ENCODE measurements at places on chromosomes 12 and 14. TPM values are rescaled to one million over a fixed set of nuclear protein-coding genes. Genes with fewer than 3 reads are reported as not detected.

The ARHGAP9 gene
- 171 TPM for total RNA-seq

The MANSC4 gene
- not detected for total RNA-seq

The ANO4 gene
- not detected for total RNA-seq

The GDF11 gene
- total RNA-seq, result 7.2 TPM

The DDN gene
- total RNA-seq, result 0.23 TPM

The RNASE3 gene
- total RNA-seq, result not detected

The PRR4 gene
- total RNA-seq, result 0.98 TPM

DNA sequence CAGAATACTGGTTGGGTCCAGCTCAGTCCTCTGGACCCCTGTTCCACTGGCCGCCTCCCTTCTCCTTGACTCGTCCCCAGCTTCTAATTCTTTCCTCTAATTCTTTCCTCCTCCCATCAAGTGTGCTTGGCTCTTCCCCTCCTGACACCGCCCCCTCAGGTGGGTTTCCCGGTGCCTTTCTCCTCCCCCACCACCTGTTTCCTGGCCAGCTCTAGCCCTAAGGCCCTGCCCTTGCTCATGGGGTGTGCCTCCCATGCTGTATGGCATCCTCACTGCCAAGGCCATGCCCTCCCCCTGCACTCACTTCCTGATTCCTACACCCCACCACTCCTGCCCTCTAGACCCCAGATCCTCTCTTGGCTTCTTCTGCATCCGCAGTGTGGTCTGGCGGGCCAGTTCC, 12.1 kb upstream of the EML1 start:
- H3K36me3 ChIP-seq, result no peaks in the 10 kb centered on the region
- no peak overlapping the region for H3K27ac ChIP-seq
- H3K4me1 ChIP-seq, result no peaks in the 10 kb centered on the region
- no peak for DNase-seq
- H3K4me3 ChIP-seq, result no peak overlapping the region
- H3K27me3 ChIP-seq, result peaks cover 42% of the 10 kb centered on the region

GRCh38 chr12:127041985-127042625, 1224.9 kb upstream of the TMEM132C start:
- H3K4me1 ChIP-seq, result no peaks in the 10 kb centered on the region
- DNase-seq, result no peak
- H3K36me3 ChIP-seq, result no peaks in the 10 kb centered on the region
- H3K27me3 ChIP-seq, result no peaks in the 10 kb centered on the region
- no peak overlapping the region for H3K27ac ChIP-seq

DNA sequence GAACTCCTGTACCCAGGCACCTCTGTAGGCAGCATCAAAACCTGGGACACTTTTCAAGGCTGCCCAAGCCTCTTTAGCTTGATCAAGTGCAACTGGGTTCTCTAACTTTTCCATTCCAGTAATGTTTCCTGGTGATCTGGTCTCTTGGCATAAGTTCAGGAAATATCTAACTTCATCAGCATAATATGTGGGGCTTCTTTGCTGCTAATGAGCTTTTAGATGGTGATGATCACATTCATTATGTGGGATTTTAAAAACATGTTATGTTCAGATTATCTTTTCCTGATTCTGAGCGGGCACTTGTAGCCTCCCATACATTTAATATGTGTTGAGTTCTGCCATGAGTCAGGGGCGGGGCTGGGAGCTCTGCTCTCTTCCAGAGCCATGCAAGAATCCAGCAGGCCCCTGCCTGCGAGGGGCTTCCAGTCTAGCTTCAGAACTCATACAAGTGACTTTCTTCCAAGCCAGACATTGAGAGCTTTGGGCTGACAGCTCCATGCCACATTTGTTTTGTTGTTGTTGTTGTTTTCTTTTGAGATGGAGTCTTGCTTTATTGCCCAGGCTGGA, 39.5 kb upstream of the RIN3 start:
- no peak for DNase-seq
- H3K4me3 ChIP-seq, result no peak overlapping the region
- H3K4me1 ChIP-seq, result peaks cover 2% of the 10 kb centered on the region
- no peaks in the 10 kb centered on the region for H3K36me3 ChIP-seq

- no peak overlapping the region for H3K27ac ChIP-seq
- DNase-seq, result no peak
- peaks cover 6% of the 10 kb centered on the region for H3K27me3 ChIP-seq
- H3K4me3 ChIP-seq, result no peak overlapping the region
Measured at GRCh38 chr14:103019826-103020225, 37.5 kb downstream of the CDC42BPB start.

DNA sequence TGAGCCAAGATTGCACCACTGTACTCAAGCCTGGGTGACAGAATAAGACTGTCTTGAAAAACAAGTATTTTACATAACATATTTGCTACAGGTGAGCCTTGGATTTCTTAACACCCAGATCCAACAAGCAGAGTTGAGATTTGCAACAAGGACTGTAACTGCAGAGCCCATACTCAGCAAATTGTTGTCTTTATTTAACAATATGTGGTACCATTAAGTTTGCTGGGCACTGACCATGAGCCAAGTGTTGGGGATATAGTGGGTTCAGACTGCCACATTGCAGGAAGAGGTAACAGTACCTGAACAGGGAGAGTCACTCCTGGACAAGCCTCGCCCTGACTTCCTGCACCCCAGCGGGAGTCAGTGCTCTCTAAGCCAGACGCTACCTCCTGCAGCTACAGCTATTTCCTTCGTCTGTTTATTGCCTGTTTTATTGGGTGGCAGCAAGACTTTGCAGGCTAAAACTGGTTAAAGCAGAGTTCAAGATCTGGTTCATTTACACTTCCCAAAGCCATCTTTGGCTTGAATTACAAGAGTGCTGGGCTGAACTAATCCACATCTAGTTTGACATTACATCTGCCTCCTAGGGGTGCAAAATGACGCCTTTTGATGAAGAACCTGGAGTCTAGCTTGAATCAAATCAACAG, 12.5 kb downstream of the AHSA1 start:
- H3K27ac ChIP-seq, result no peak overlapping the region
- H3K4me1 ChIP-seq, result no peaks in the 10 kb centered on the region
- H3K4me3 ChIP-seq, result no peak overlapping the region

DNA sequence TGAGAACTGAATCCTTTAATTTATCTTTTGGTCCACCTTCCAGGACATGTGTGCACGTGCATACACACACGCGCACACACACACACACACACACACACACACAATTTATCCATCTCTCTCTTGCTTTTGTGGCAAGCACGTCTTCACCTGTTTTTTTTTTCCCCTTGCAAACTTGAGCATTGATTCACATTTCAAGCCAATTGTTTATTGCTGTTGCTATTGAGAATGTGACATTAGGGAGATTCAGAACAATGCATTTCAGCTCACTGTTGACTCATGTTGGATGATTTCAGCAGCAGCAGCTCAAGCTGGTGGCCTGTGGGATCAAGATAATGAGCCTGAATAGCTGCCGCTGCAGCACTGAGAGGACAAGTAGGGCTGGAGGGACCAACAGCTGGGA, 128.9 kb downstream of the SNAPC1 start:
- no peak overlapping the region for H3K4me3 ChIP-seq
- no peak overlapping the region for H3K27ac ChIP-seq
- peaks cover 16% of the 10 kb centered on the region for H3K4me1 ChIP-seq
- DNase-seq, result no peak

- no peaks in the 10 kb centered on the region for H3K4me1 ChIP-seq
- H3K27ac ChIP-seq, result no peak overlapping the region
- no peaks in the 10 kb centered on the region for H3K36me3 ChIP-seq
- DNase-seq, result no peak
Measured at GRCh38 chr14:34069854-34070582, 119.1 kb upstream of the EGLN3 start.

GRCh38 chr12:80802652-80803400, 86.1 kb downstream of the MYF5 start:
- H3K27ac ChIP-seq, result no peak overlapping the region
- H3K4me3 ChIP-seq, result no peak overlapping the region
- H3K4me1 ChIP-seq, result no peaks in the 10 kb centered on the region
- no peaks in the 10 kb centered on the region for H3K36me3 ChIP-seq
- DNase-seq, result no peak
- H3K27me3 ChIP-seq, result no peaks in the 10 kb centered on the region

DNA sequence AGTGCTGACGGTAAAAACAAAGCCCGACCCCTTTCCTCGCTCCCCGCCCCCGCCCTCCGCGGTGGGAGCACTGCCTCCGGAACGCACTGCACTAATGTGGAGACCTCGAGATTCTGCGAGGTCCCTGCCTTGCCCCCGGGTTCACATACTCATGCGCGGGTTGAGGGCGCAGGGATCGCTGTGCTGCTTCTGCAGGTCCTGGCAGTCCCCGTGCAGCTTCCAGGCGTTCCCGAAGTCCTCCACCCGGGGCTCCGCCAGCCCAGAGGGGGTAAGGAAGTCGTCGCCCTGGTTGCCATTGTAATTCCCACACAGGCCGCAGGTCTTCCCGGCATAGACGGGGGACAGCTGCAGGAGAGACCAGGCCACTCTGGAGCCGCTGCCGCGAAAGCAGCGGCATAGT, 66.8 kb downstream of the VWF start:
- no peak overlapping the region for H3K27ac ChIP-seq
- H3K36me3 ChIP-seq, result no peaks in the 10 kb centered on the region
- H3K27me3 ChIP-seq, result peaks cover 18% of the 10 kb centered on the region
- no peak overlapping the region for H3K4me3 ChIP-seq
- no peaks in the 10 kb centered on the region for H3K4me1 ChIP-seq
- no peak for DNase-seq

GRCh38 chr14:67516676-67517075, 16.4 kb upstream of the PLEKHH1 start:
- DNase-seq, result no peak
- H3K27me3 ChIP-seq, result peaks cover 54% of the 10 kb centered on the region
- no peaks in the 10 kb centered on the region for H3K36me3 ChIP-seq
- H3K4me3 ChIP-seq, result peak overlapping the region; percentile 4
- peaks cover 13% of the 10 kb centered on the region for H3K4me1 ChIP-seq
- H3K27ac ChIP-seq, result no peak overlapping the region

DNA sequence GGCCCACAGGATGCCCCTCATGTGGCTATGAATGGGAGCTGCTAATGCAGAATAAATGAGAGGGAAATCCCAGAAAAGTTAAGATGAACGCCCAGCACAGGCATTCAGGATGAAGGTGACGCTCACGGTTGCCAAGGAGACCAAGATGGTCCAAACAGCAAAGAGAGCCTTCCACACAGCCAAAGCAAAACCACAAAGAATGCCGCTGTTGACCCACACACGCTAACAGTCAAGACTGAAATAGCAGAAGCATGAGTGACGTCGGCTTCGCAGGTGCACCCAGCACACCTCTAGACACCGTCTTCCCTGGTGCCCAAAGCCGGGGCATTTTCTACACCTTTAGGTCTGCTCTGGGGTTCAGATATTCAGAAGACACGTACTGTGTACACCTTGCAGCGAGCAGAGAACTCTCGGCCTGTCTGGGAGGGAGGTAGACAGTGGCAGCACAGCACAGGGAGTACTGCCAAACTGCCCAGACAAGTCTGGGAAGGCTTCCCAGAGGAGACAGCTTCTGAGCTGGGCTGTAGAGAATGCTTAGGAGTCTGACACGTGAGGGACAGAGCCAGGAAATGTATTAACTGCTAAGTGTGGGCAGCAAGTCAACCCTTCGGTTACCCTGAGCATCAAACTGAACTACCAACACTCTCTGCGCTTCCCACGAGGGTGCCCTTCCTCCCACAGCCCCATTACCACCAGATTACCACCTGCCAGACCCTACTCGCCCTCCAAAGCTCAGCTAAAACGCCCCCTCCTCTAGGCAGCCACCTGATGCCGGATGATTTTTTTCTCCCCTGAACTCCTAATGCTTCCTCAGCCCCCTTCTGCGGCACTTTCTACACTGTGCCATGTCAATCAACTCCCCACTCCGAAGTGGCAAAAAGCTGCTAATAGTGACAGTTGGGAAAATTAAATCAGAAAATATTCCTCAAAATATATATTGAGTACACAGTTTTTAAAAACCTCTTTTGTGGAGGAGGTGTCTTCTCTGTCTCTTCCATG, 50.1 kb downstream of the CCDC88C start:
- DNase-seq, result peak; percentile 63
- H3K27ac ChIP-seq, result peak overlapping the region; percentile 73
- H3K27me3 ChIP-seq, result no peaks in the 10 kb centered on the region
- peaks cover 28% of the 10 kb centered on the region for H3K36me3 ChIP-seq

DNA sequence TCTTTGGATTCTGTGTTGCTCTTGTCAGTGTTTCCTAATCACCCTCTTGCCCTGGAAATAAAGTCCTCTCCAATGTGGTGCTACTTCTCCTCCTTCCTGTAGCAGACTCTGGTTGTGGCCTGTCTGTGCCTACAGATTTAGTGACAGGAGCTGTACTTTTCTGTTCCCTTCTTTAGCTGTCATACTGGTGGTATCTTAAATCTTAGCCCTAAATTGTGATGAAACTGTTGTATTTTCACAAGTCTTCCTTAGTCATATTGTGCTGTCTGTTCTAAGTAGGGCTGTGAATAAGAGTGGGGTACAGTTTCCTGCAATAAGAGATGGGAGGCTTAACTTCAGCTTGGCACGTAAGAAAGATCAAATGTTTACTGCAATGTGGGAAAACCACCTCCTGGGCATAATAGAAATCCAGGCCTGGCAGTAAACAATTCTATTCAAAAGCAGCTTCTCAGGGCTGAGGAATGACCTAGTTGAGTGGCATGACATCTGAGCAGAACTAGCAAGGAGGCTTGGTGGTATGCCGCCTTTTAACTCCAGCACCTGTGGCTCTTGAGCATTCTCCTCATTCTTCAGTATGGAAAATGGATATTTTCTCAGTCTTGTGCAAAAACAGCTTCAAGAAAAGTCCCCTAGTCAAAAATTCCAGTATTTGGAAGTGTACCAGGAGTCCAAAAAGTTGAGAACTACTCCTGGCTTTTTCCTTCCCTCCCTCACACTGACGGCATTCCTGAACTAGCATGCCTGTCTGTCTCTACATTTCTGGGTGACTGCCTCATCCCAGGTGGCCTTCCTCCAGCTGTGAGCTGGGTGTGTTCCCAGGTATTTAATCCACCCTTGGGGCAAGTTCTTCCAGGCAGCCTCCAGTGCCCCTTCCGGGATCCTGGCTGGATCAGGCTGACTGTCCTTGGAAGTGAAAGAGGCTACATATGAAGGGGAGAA, 19.5 kb downstream of the ANO6 start:
- H3K27me3 ChIP-seq, result no peaks in the 10 kb centered on the region
- no peak overlapping the region for H3K4me3 ChIP-seq
- no peak for DNase-seq
- peaks cover 24% of the 10 kb centered on the region for H3K36me3 ChIP-seq
- peak overlapping the region; percentile 2 for H3K27ac ChIP-seq

- H3K36me3 ChIP-seq, result no peaks in the 10 kb centered on the region
- no peak overlapping the region for H3K27ac ChIP-seq
- no peak overlapping the region for H3K4me3 ChIP-seq
- no peak for DNase-seq
- H3K27me3 ChIP-seq, result no peaks in the 10 kb centered on the region
- H3K4me1 ChIP-seq, result no peaks in the 10 kb centered on the region
Measured at GRCh38 chr14:75910048-75910447, 71.7 kb downstream of the TGFB3 start.

- H3K4me3 ChIP-seq, result no peak overlapping the region
- H3K27me3 ChIP-seq, result peaks cover 8% of the 10 kb centered on the region
- DNase-seq, result no peak
- no peak overlapping the region for H3K27ac ChIP-seq
- H3K36me3 ChIP-seq, result no peaks in the 10 kb centered on the region
- peaks cover 3% of the 10 kb centered on the region for H3K4me1 ChIP-seq
Measured at GRCh38 chr12:65656891-65657351, 167.4 kb upstream of the HMGA2 start.

All from activated CD4-positive, alpha-beta memory T cell treated with anti-CD3 and anti-CD28 coated beads, Interleukin-2, amount 10 ng/mL, durations not matched to agents 7 days and 5 days (primary cell).